ENCODE measurements at places on chromosomes 12 and 14. TPM values are rescaled to one million over a fixed set of nuclear protein-coding genes. Genes with fewer than 3 reads are reported as not detected.

The FAIM2 gene
- total RNA-seq: not detected

The HOXC13 gene
- total RNA-seq: not detected

The CHST11 gene
- 6.3 TPM for total RNA-seq

The MYRFL gene
- 0.18 TPM for total RNA-seq

The PHETA1 gene
- 7.5 TPM for total RNA-seq

The TTC5 gene
- 16.8 TPM for total RNA-seq

The ANKS1B gene
- total RNA-seq: 0.07 TPM

The TBX3 gene
- 0.81 TPM for total RNA-seq

The HRK gene
- total RNA-seq: not detected

The IFNG gene
- total RNA-seq: not detected

The COX8C gene
- total RNA-seq: not detected

The OASL gene
- total RNA-seq: 0.46 TPM

The LRRC10 gene
- not detected for total RNA-seq

The EGLN3 gene
- total RNA-seq: 0.21 TPM

The NANOG gene
- not detected for total RNA-seq

The PCED1B gene
- 0.35 TPM for total RNA-seq

The SYT1 gene
- total RNA-seq: 0.59 TPM

The GDF3 gene
- total RNA-seq: not detected

The CLEC2A gene
- not detected for total RNA-seq

The MIPOL1 gene
- total RNA-seq: 23.7 TPM

The KRT71 gene
- not detected for total RNA-seq

The VWF gene
- 535 TPM for total RNA-seq

The PRPH gene
- total RNA-seq: 0.26 TPM

The SLC7A8 gene
- 0.46 TPM for total RNA-seq

The PFKM gene
- total RNA-seq: 95.1 TPM

The SLC38A1 gene
- 66.2 TPM for total RNA-seq

The SYNE3 gene
- 11.5 TPM for total RNA-seq

The CEP170B gene
- total RNA-seq: 19.0 TPM

The MYH6 gene
- total RNA-seq: not detected

The EXD2 gene
- total RNA-seq: 28.9 TPM

The C12orf42 gene
- not detected for total RNA-seq

The RNASE3 gene
- total RNA-seq: not detected
